ENCODE measurements at places on chromosomes 16 and 17.

DNA sequence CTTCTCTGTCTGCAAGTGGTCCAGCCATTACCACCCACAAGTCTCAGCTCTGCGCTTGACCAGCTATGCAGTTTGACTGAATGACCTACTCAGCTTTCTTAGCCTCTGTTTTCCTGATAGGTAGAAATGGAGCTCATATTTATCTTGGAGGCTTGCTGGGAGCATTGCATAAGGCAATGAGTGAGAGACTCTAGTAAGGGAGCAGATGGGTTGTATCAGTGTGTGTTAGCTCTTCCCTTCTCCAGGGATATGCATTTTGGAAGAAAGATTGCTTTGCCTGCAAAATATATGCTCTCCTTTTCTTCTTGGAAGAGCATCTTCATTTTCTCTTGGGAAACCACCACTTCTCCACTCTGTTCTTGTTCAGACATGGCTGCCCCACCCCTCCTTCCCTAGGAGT, 26.1 kb downstream of the DHRS7C start:
- no peak for DNase-seq

- DNase-seq, result no peak
These were observed 13.5 kb downstream of the RGS11 start for GRCh38 chr16:262121-262745.

GRCh38 chr16:87206646-87207451, 110.3 kb downstream of the C16orf95 start:
- DNase-seq, result peak; percentile 86

GRCh38 chr16:83835586-83836566, 28.1 kb downstream of the HSBP1 start:
- DNase-seq, result peak; percentile 72

- no peak for DNase-seq
These were observed 7.3 kb upstream of the CBX8 start for GRCh38 chr17:79803997-79804855.

DNA sequence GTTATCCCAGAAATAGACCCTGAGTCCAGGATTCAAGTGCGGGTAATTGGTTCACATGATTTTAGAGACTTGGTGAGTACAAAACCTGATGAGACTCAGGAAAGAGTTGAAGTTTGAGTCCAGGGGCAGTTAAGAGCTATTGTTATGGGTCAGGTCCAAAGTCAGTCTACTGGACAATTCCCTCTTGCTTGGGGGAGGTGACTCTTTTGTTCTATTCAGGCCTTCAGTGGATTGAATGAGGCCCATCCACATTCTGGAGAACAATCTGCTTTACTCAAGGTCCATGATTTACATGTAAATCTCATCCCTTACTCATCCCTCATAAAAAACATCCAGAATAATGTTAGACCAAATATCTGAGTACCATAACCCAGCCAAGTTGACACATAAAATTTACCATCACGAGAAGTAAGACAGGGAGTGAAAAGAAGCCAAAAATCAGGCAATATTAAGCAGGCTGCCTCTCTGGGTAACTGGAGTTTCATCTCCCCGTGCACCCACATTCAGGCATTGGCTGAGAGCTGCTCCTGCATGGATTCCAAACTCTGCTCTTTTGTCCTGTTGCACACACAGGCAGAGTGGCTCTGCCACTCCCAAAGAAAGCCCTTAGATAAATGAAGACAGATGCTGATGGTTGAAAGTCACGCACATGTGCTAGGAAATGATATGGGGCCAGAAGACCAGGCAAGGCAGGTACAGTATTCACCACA, 156.0 kb upstream of the SALL1 start:
- no peak for DNase-seq

DNA sequence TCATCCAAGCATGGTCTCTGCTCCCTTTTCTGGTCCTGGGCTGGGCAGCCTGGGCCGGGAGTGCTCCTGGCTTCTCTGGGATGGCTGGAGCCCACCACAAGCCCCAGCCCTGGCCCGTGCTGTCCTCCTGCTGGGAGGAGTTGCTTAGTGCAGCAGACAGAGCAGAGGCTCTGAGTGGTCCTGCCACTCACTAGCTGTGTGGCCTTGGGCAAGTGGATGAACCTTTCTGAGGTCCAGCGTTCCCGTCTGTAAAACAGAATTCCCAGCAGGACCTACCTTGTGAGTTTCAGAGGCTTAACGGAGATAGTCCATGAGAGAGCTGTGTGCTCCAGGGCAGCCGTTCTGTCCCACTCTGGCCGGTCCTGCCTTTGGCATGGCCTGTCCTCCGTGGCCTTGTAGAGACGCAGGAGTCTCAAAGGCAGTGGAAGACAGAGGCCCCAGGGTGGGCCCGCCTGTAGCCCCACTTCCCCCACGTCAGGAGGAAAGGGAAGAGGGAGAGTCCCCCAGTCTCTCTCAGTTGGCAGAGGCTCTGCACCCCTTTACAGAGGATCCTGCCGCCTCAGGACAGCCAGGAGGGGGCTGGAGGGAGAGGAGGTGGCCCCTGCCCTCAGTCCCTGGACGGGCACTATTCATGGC, 7.8 kb downstream of the MYO15B start:
- DNase-seq, result no peak

DNA sequence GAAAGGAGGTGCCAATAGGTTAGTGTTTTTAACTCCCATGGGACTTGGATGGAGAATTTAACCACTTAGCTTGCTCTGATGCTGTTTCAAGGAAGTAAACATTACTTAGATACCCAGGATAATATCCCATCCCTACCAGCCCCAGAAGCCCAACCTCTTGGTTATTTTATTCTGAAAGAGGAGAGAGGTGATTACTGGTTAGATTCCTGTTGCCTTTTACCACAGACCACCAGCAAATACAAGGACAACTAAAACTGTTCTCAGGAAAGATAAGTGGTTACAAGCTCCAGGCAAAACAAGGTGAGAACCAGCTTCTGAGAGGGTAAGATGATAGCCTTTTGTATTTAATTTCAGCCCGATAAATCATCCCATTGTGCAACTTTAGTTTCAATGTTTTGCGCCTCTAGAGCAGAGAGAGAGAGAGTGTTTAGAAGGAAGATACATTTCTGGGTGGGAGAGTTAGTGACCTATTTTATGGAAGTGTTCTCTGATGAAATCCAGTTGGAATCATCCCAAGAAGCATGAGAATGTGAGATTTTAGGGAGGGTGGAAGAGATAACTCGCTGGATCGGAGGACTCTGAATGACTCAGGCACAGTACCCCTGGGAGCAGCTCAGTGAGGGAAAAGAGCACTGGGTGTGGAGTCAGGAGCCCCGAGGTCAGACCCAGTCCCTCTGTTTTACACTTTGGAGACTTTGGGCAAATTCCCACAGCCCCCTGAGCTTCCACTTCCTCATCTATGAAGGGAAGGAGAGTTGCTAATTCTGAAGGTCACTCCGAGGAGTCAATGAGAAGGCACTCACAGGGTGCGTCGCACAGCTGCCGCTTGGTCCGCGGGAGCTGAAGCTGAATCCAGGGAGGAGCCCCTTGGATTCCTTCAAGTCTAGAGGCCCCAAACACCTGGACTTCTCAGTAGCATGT, 12.1 kb downstream of the GLP2R start:
- DNase-seq, result peak; percentile 16

DNA sequence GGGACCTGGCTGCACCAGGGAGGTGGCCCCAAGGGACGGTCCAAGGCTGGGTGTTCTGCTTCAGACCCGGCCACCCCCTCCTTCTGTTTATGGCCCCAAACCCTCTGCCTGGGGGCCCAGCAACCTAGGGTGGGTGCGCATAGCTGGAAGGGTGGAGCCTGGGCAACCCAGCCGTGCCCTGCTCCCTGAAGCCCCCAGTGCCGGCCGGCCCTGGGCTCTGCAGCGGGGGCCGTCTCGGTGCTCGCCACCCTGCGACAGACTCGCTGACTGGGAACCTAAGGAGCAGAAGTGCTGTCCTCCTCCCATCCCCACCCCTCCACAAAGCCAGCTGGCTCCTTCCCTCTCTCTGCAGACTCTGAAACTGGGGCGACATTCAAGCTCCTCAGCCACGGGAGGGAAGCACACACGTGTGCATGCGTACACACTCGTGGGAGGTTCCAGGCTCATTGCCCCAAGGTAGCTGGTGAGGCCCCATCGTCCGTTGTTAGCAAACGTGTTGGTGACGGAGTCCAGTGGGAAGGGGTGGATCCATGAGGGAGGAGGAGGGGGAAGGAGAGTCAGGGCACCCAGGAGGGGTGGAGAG, 43.4 kb downstream of the ENGASE start:
- no peak for DNase-seq

DNA sequence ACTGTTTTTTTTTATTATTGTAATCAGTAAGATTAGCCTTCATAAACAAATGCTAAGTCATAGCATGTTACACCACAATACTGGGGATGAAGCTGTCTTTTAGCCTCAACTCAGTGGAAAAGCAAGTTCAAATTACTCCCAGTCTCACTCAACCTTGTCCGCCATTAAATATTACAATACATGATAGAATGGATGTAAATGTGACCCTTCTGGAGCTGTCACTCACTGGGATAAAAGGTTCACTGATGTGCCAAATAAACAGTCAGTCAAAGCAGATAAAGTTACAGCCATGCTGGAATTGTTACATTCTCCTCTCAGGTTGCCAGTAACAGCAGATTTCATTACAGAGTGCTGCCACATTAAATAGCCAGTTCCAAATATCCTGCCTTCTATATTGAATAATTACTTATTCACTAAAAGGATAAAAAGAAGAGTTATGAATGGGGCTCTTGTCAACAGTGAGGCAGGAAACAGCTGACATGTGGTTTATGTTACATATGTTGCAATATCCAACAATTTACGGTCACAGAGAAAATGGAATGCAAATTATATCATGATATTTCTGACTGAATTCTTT, 53.4 kb downstream of the BRIP1 start:
- DNase-seq, result peak; percentile 88

DNA sequence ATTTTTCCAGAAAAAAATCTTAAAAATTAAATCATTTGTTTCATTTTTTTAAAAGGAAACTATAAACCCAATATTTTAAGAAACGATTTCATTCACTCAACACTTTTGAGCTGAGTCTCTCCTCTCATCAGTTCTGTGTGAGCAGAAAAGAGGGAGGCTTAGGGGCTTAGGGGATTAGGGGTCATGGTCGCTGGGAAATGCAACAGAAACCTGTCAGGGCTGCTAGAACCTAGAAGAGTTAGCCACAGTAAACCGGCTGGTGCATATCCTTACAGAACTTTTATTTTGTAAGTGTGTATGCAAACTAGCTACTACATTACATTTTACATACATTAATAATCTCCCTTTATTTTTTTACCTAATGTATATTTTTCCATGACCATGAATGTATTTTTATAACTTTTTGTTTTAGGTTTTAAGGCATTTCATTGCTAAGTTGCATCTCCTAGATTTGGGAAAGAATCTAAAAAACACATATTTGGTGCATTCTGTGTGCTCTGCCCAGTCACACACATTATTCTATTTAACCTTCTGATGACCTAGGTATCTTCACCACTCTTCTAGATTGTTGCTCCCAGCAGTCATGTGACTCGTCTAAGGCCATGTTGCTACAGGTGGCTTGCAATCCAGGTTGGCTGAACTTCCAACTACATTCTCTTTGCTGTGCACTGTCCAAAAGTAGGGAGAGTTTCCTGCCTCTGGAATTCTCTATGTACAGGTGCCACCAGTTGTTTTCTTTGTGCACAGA, 24.4 kb downstream of the TBC1D3B start:
- no peak for DNase-seq

GRCh38 chr17:17757391-17757791, 76.1 kb downstream of the RAI1 start:
- no peak for DNase-seq

DNA sequence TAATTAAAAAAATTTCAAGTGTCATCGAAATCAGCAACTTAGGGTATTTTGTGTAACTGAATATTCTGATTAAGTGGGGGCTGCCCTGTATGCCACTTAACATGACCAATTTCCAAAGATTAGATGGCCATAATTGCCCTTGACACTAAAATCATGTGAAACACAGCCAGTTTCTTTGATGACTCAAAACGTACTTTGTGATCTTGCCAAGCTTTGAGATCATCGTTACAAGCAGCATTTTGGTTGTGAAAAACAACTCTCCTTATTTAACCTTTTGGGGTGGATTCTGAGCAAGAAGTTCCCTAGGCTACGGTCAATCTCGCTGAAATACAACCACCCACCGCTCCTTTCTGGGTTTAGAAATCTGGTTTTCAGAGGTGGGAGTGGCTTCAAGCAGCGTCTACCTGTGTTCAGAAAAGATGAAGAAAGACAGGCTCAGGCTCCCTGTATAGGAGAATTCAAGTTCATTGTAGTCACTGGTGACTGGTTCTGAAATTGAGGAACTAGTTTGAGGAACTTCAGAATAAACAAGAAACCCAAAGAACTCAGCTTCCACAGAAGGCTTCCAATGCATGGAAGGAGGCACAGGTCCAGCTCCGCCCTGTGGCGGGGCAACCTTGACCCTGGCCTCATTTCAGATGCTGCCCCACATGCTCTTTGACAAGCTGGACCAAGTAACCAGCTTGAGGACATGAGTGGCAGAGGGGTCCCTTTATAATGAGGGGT, 9.4 kb downstream of the MAP3K14 start:
- peak; percentile 94 for DNase-seq

DNA sequence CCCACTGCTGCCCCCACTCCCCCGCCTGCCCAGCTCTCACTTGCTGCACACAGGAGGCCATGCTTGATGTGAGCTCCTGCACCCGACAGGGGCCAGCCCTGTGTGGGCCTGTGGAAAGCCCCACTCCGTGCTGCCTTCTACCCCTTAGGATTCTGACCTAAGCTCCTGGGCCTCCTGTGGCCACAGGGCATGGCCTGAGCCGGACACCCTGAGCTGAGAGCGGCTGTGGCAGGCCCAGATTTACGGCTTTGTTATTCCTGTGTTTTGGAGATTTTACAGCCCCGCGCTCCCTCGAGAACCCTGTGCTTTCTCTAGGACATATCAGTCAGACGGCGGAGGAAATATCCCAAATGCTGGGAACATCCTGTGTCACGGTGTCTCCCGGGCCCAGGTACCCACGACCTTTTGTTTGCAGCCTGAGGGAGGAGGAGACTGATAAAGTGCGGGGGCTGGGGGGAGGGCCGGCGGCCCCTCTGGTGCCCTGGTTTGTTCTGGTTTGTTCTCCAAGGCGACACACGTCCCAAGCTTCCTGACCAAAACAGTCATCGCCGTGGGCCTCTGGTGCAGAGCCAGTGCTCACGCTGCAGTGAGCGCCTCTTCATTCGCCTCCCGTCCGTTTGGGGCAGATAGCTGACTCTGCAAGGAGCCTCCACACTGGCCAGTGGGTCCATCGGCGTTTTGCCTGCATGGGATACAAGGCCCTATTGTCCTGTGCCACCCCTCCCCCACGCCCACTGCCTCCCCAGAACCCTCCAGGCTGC, 363.4 kb downstream of the C16orf95 start:
- DNase-seq, result no peak
